ENCODE measurements at places on chromosomes 11 and 22.

GRCh38 chr11:95255251-95256145 lies 24.5 kb upstream of the SESN3 start:
- DNase-seq = no peak

GRCh38 chr11:1049071-1049405 lies 12.5 kb upstream of the MUC6 start:
- DNase-seq = no peak

DNA sequence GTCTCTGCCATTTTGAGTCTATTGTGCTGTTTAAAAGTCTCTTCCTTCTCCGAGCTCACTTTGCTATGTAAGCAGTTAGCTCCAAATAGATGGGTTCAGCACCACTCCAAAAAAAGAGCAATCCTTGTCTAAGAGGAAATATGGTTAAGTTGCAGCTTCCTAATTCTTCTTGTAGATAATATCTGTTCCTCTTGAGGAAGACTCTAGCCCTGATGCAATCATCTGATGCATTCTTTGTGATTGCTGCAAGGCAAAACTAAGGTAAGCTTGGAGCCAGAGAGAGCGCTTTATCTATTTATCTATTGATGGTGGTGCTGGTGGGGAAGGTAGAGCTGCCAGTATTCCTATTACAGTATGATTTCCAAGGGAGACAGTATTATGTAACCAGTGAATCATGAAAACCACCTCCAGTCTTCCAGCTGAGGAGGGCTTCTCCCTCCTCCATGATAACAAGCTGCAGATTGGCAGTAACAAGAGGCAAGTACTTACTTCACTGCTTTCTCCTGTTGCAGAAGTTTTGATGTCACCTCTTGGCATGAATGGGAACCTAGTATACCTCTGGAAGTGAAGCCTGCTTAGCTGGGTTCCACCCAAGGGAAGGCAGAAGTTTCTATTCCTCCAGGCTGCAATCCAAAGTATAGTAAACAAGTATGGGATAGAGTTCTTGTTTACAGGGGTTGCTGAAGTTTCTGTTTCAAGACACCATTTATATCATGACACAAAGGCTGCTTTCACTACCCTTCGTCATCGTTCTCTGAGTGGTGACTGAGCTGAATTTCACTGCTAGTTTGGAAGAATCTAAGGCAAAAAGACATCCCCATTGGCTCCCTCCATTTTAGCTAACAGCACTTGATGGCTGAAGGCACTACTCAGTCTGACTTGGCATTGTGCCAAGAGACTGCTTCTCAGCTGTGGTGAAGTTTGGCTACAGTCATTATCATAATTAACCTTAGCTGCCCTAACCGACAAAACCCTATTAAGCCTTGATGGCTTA lies 49.7 kb downstream of the FDX1 start:
- peak; percentile 91 for DNase-seq

- no peak for DNase-seq
Measured at GRCh38 chr11:41498726-41499125, 39.3 kb upstream of the LRRC4C start.

- no peak for DNase-seq
Measured at GRCh38 chr11:112751329-112751728, 209.9 kb upstream of the NCAM1 start.

DNA sequence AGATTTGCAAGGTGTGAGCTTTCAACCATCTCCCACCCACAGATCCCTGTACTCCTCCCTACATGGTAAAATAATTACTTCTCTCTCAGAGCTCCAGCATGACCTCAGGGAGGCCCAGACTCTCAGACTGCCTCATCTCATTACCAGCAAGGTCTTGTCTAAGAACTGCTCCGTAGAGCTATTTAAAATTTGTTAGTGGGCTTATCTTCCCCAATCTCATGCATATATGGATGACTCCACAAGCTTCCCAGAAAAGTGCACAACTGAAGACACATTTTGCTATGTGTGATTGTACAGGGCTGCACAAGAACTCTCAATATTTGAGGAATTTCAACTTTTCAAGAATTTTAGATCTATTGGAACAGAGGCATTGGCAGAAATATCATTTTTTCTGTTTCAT lies 230.3 kb downstream of the CSNK2A3 start:
- no peak for DNase-seq

Measured in amniotic epithelial cell (primary cell).